ENCODE measurements at places on chromosomes 11 and 22. TPM values are rescaled to one million over a fixed set of nuclear protein-coding genes. Genes with fewer than 3 reads are reported as not detected.

WNT11 gene
- total RNA-seq = 0.65 TPM

LRRC10B gene
- total RNA-seq = not detected

CYB5R2 gene
- total RNA-seq = 4.9 TPM

CABP4 gene
- total RNA-seq = 0.65 TPM

CENPM gene
- 32.7 TPM for total RNA-seq

APOBEC3F gene
- total RNA-seq = 5.2 TPM

CHST1 gene
- total RNA-seq = 64.6 TPM

LRRC32 gene
- total RNA-seq = 23.9 TPM

ZNF214 gene
- total RNA-seq = 1.9 TPM

APOL3 gene
- 104 TPM for total RNA-seq

CEP57 gene
- 45.1 TPM for total RNA-seq

OR56A1 gene
- not detected for total RNA-seq

OR8G5 gene
- total RNA-seq = not detected

C11orf97 gene
- total RNA-seq = not detected

OTOG gene
- not detected for total RNA-seq

BIK gene
- 1.1 TPM for total RNA-seq

CLCF1 gene
- total RNA-seq = 0.61 TPM

CASP4 gene
- total RNA-seq = 167 TPM

MEI1 gene
- total RNA-seq = 1.3 TPM

GRAMD1B gene
- 4.1 TPM for total RNA-seq

P2RX6 gene
- under 0.01 TPM for total RNA-seq

TMPRSS13 gene
- not detected for total RNA-seq

C11orf21 gene
- total RNA-seq = not detected

TEX12 gene
- total RNA-seq = 0.32 TPM

OR10D3 gene
- not detected for total RNA-seq

SHANK3 gene
- total RNA-seq = 11.7 TPM

OLFML1 gene
- total RNA-seq = 2.9 TPM

CCDC73 gene
- not detected for total RNA-seq

ROBO3 gene
- total RNA-seq = 17.2 TPM

ARHGAP8 gene
- total RNA-seq = not detected

TRIM49C gene
- total RNA-seq = not detected

P4HA3 gene
- 9.9 TPM for total RNA-seq

UCP2 gene
- total RNA-seq = 0.30 TPM

All from epithelial cell of umbilical artery (primary cell).